Activated CD4-positive, alpha-beta T cell treated with anti-CD3 and anti-CD28 coated beads, Interleukin-2, Interleukin-4, amounts not matched to agents 100 ng/mL and 50 ng/mL, durations not matched to agents 16 hours and 8 hours (primary cell): ENCODE measurements at places on chromosomes 16 and 17.

GRCh38 chr16:77780378-77780837 is 8.0 kb upstream of the VAT1L start:
- DNase-seq = no peak

- DNase-seq = no peak
These were observed 121.6 kb downstream of the DNAH9 start for GRCh38 chr17:11719856-11720255.

- DNase-seq = no peak
These were observed at the start of gene USH1G for GRCh38 chr17:74922694-74923537. USH1G (minus strand) TSS chr17:74923255; CDS start chr17:74923073, 182 bp downstream.

DNA sequence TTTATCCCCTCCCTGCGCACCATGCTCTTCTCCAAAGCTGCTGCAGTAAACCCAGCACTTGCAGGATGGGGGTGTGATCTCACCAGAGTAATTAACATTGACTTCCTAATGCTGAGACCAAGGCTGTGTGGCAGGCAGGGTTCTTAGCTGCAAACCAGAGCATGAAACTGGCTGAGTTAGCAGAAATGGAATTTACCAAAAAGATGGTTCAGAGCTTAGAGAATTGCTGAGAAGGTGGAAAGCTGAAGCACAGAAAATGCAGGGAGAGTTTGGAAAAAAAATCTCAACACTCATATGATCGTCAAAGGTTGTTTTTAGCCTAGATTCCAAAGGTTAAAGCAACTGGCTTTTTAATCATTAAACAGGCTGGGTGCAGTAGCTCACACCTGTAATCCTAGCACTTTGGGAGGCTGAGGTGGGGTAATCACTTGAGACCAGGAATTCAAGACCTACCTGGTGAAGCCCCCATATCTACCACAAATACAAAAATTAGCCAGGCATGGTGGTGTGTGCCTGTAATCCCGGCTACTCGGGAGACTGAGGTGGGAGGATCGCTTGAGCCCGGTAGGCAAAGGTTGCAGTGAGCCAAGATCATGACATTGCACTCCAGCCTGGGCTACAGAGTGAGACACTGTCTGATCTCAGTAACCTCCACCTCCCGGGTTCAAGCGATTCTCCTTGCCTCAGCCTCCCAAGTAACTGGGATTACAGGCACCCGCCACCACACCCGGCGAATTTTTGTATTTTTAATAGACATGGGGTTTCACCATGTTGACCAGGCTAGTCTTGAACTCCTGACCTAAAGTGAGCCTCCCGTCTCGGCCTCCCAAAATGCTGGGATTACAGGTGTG is 6.0 kb upstream of the TXNDC11 start:
- no peak for DNase-seq

- DNase-seq = no peak
These were observed 41.1 kb upstream of the CDH13 start for GRCh38 chr16:82585675-82586074.

DNA sequence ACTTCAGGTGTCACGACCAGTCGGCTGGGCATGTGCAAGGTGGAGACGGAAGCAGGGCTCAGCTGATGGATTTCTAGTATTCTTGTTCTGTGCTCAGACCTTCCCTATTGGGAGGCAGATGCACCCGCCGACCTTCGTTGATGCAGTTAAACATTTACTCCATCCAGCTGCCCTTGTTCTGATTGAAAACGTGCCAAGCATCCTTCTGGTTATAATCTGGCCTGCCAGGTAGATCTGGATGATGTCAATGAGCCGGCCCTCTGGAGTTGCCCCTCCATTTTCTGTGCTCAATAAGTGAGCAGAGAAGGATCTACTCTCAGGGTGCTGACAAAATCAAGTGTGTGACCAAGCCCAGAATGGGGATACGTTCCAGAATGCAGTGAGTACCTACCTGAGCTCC is 38.3 kb downstream of the CCDC182 start:
- no peak for DNase-seq
